ENCODE measurements at places on chromosomes 13 and 19.
A peak's percentile ranks its signal among the peaks of the same experiment; 100 is the strongest.

- peak; percentile 36 for DNase-seq
These were observed at the start of gene CADM4 for GRCh38 chr19:43639519-43640423. TSS of gene CADM4 (minus strand) at chr19:43639850. CDS start at chr19:43639790, 60 bp downstream.

DNA sequence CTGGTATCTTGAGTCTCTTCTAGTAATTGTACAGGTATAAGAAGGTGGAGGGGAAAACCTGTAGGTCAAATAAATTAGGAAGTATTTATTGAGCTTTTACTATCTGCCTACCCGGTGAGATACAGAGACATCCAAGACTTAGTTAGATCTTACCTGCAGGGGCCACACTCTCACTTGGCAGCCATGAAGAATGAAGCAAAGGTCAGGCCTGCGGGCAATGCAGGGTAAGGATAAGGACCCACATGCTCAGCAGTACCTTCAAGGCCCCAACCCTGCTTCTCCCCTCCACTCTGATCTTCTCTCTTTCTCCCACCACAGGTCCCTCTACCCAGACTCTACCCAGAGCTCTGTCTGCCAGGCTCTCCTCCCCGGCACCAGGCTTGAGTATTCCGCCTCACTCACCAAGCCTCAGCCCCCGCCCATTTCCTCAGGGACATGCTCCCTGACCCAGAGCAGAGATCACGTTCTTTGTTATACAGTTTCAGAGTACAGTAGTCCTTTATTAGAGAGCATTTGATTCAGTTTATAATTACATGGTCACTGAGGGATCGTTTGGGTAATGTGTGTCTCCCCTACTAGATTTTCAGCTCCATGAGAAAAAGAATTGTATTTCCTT, 18.9 kb upstream of the CLDN10 start:
- no peak for DNase-seq

- no peak for DNase-seq
These were observed 823 bp downstream of the DOCK6 start for GRCh38 chr19:11261431-11261970.

DNA sequence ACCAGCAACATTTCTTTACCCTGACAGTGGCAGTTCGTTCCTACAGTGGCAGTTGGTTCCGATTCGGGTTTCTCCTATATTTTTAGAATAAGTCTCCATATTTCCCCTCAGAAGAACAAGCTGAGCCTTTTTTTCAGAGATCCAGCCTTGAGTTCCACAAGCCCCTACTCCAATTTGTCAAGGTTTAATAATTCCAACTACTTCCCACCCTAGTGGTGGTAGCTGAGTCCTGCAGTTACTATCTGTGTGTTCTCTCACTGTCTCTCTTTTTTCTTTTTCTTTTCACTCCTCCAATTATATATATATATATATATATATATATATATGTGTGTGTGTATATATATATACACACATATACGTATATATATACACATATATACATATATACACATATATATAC, 1347.3 kb downstream of the PCDH9 start:
- DNase-seq, result no peak

GRCh38 chr19:33090179-33090578, 9.2 kb downstream of the GPATCH1 start:
- DNase-seq, result no peak

DNA sequence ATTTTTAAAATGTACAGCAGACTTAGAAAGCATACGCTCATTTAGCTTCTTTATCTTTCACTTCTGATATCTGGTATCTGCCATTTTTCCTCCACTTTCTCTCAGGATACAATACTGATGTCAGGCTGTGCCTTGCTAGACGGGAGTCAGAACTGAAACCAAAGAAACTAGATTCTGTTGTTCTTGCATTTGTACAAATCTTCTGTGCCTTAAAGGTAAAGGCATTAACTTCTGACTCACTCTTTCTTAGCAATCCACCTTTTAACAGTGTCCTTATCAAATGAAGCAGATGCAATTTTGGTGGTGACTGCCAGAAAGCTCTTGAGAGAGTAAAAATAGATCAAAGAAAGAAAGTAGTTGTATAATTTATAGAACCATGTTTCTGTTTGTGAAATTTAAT, 370.4 kb downstream of the PCDH20 start:
- no peak for DNase-seq

DNA sequence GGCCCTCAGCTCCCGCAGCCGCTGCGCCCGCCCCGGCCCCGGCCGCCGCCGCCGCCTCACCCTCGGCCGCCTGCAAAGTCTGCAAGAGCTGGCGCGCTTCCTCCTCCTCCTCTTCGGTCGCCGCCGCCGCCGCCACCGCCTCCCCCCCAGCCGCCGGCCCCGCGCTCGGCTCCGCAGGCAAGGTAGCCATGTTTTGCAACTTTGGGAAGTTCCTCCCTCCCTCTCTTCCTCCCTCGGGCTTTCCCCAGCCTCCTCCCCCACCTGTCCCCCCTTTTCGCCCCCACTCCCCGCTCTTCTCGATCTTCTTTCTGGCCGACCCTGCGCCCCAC, 433 bp downstream of the SIX5 start:
- DNase-seq, result peak; percentile 18
